ENCODE measurements at places on chromosomes 3 and 15.

GRCh38 chr15:38809621-38810020, 245.0 kb upstream of the RASGRP1 start:
- DNase-seq: no peak

DNA sequence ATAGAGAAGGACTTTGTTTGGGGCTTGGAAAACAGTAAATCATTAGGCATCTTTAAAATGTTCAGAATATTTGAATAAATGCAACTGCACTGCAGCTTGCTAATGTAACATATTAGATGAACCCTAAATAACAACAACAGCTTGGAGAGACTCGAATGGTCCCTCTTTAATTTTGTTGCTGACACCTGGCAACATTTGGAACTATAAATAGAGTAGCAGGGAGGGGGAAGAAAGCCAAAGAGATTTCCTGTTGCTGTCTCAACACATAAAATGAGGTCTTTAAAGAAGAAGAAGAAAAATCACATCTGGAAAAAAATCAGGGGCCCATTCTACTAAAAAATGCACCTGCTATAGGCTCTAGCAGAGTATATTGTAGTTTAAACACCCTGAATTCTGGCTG, 49.9 kb upstream of the DPPA4 start:
- DNase-seq: no peak

DNA sequence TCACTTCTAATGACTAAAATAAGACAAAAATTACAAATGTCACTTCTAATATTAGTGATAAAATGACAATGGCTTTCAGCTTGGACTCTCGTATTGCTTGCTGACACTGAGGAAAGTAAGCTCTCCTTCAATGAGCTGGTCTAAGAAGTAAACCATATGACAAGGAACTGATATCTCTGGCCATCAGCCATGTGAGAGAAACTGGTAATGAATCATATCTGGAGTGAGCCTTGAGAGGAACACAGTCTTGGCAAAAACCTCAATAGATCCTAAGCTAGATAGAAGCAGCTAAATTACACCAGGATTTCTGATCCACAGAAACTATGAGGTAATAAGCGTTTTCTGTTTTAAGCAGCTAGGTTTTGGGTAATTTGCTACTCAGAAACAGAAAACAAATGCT, 1575.1 kb downstream of the OTOL1 start:
- DNase-seq: no peak

DNA sequence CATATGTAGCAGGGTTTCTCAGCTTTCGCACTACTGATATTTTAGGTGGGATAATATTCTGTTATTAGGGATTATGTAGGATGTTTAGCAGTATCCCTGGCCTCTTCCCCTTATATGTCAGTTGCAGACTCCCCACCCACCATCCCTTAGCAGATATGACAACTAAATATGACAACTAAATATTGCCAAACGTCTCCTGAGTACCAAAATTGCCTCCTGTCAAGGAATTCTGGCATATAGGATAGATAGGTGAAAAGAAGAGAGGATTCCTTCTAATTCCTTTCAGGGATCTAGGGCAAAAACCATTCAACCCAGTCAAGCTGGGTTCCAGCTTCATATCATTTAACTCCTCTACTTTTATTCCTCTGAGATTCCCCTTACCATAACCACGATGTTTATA, 759.8 kb downstream of the AGBL1 start:
- no peak for DNase-seq

GRCh38 chr3:132290833-132291232, 26.4 kb upstream of the ACP3 start:
- no peak for DNase-seq

- DNase-seq: no peak
These were observed 168.1 kb upstream of the MBNL1 start for GRCh38 chr3:152100491-152101132.

- peak; percentile 23 for DNase-seq
These were observed 636.1 kb downstream of the MAGI1 start for GRCh38 chr3:65402597-65402996.

DNA sequence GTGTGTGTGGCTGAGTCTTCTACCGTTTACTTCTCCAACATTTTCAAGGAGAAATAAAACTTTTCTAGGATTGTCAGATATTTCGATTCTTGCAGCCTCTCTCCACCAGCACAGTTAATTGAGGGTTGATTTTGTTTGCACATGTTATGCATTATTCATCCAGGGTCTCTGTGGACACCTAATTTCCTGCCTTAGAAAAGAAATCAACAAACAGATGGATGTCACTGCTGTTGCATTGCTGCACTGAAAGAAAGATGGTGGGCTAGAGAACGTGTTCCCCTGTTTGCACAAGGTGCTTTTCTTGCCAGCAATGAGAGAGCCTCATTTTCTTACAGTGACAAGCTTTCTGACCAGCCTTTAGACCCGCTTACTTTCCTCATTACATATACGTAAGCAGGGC, 150.0 kb downstream of the CLSTN2 start:
- no peak for DNase-seq

DNA sequence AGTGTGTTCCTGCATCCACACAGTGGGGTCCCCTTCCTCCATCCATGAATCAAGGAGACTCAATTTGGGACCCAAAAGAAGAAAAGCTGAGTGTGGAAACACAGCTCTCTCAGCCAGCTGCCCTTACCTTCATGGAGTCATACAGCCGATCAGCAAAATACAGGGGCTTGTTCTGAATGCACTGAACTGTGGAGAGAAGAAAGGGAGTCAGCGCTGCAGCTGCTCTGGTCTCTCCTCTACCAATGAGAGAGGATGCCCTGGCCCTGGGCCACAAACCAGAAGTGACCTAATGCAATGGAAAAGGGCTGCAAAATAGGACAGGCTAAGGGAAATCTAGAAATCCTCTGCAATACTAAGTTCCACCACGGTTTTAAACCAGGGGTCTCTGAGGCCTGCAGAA, 46.7 kb downstream of the ANXA2 start:
- no peak for DNase-seq

DNA sequence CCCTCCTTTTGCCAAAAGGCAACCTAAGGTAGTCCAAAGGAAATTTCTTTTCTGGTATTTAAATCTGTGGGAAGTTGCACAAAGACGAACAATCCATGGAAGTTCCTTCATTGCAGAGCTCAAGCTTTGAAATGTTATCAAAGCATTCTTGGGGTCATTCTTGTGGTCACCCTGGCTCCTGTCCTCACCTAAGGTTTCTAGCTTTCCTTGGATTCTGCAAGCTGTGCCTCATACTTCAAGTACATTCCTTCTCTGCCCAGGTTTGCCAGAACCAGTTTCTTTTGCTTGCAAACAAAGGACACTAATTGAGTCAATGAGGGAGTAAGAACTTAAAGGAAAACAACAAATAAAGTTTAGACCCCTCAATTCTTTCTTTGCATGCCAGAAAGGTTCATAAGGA, 329.8 kb upstream of the PDZRN3 start:
- DNase-seq: no peak

GRCh38 chr3:72065872-72066641, 281.1 kb upstream of the PROK2 start:
- DNase-seq: no peak

GRCh38 chr15:75410196-75410595, 41.3 kb downstream of the SIN3A start:
- DNase-seq: no peak

DNA sequence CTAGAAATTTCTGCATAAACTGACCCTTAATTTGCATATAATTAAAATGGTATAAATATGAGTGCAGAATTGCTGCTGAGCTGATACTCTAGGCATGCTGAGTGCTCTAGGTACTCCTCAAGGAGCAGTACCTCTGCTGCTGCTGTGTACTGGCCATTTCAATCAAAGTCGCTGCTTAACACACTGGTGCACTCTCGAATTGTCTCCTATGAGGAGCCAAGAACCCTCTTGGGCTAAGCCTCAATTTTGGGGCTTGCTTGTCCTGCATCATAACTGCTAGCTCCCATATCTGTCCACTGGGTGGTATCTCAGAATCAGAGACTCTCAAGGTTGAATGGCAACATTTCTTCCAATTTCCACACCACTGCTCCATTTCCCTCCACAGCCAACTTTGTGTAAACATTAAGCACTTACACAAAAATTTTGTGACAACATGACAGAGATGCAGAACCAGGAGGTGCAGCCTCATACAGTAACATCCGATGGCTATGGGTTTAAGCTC, 82.5 kb downstream of the XXYLT1 start:
- DNase-seq: no peak

- DNase-seq: peak; percentile 63
These were observed 62.9 kb downstream of the ATG7 start for GRCh38 chr3:11335056-11335608.

GRCh38 chr3:13415997-13416793, 3.9 kb downstream of the NUP210 start:
- DNase-seq: no peak

DNA sequence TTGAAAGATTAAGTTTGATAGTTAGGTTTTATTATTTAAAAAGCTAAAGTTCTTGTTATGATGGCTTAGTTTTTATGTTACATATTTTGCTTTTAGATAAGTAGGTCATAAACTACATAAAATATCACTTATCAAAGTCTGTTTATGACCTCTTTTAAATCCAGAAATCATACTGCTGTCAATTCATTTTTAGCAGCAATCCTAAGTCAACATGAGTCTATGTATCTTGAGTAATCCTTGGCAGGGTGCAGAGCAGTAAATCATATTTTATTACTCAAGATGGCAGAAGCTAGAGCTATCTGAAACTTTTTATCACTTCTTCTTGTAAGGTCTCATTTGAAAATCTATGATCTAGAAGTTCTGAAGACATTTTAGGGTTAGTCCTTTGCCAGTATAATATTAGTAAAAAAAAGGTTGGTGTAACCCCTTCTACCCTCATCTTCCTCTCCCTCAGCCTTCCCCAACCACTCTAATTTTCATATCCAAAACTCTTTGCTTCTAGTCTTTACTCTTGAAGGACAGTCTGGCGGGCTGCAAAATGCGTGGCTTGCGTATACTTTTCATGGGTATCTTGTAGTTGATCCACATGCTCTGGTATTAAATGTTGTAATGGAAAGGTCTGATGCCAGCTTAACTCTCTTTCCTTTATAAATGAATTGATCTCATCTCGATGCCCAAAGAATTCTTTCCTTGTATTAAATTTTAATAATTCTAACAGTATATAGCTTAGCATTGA, 134.0 kb upstream of the THRB start:
- DNase-seq: no peak

DNA sequence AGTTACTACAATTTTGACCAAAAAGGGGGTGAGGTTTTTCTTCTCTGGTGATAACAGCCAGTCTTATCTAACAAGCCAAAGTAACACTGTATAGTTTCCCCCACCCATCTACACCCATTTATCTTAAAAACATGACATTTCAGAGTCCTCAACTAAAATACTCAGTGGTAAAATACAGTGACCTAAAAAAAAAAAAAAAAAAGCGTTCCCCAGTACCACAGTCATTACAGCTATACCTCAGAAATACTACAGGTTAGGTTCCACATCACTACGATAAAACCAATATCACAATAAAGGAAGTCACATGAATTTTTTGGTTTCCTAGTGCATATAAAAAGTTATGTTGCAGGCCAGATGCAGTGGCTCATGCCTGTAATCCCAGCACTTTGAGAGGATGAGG, 13.8 kb downstream of the DENND4A start:
- DNase-seq: no peak

GRCh38 chr3:36025232-36025631, 355.1 kb upstream of the STAC start:
- no peak for DNase-seq

GRCh38 chr3:14000556-14000955, 120.7 kb upstream of the WNT7A start:
- DNase-seq: no peak

DNA sequence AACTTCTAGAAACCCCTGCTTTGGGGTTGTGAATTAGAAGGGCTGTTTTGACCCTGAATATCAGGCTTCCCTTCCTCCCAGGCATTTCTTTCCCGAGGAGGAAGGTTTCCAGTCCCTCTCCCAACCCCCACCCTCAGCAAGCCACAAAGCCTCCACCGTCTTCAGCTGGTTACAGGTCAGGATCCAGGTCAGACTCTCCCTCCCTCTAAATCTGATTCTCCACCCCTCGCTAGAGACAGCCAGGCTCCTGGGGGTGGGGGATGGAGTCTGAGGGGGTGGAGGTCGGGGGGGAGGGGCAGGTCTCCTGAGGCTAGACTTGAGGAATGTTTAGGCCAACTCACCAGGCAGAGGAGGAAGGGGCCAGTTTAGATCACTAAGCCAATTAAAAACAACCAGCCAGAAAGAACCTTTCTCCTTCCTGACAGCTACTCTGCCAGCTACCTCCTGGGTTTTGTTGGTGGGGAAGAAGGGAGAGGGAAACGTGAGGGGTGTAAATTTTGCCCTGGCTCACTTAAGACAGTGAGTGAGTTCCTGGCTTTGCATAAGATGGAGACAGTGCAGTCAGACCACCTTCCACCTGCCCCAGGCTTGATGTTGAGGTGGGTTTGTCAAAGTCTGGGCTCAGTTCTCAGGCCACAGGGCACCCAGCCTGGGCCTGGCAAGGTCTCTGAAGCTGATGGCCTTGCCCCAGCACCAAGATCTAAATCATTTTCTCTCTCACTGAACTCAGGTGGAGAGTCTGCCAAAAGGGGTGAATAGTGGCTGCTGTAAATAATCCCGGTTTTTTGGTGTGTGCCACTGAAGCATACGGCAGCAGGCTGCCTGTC, 19.5 kb downstream of the BMF start:
- DNase-seq: no peak

DNA sequence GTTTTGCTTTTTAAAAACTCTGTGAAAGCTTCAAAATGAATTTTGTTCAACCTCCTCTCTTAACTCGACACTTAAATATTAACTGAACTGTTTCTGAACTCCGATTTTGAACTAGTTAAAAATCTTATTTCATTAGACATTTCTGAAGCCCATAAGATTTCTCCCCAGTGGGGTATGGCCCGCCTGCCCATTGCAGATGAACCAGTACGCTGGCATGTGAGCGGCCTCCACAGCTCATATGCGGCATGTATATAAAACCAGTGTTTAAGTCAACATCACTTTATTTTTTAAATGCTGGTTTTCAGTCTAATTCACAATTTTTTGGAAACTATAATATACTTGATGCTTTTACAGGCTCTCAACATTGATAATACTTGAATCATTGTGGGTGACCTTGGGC, 50.2 kb downstream of the CPN2 start:
- DNase-seq: no peak

- DNase-seq: no peak
These were observed 1.0 kb downstream of the LYSMD4 start for GRCh38 chr15:99732124-99732750.

GRCh38 chr3:135907422-135908165, 57.9 kb upstream of the PPP2R3A start:
- DNase-seq: no peak

GRCh38 chr3:132593947-132594323, 3.1 kb upstream of the ACKR4 start:
- DNase-seq: no peak
